ENCODE measurements at places on chromosomes 2 and 18.
A peak's percentile ranks its signal among the peaks of the same experiment; 100 is the strongest.

GRCh38 chr2:62705859-62706720 lies 577 bp downstream of the EHBP1 start:
- peak; percentile 21 for DNase-seq

GRCh38 chr2:184879671-184880070 lies 281.3 kb downstream of the ZNF804A start:
- DNase-seq, result no peak

DNA sequence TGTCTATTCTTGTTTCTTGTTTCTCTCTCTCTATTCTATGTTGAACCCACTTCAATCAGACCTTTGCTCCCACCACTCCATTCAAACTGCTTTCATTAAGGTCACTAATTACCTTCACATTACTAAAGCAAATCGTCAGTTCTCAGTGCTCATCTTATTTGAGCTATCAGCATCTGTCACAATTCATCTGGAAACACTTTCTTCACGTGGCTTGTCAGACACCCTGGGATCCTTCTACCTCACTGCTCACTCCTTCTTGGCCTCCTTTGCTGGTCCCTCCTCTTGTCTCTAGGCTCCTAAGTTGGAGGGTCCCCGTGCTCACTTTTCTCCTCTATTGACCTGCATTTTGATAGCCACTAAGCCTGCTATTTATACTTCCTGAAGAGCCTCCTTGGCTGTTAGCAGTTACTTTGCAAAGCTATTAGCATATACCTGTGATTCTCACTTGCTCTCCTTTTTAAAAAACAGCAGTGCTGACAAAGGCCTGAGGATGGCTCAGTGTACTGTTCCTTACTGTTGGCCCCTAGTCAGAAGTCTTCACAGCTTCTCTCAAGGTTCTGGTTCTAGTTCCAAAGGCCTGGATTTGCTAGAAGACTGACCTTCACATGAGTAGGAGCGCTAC lies 80.2 kb downstream of the PLEKHM3 start:
- DNase-seq, result no peak

DNA sequence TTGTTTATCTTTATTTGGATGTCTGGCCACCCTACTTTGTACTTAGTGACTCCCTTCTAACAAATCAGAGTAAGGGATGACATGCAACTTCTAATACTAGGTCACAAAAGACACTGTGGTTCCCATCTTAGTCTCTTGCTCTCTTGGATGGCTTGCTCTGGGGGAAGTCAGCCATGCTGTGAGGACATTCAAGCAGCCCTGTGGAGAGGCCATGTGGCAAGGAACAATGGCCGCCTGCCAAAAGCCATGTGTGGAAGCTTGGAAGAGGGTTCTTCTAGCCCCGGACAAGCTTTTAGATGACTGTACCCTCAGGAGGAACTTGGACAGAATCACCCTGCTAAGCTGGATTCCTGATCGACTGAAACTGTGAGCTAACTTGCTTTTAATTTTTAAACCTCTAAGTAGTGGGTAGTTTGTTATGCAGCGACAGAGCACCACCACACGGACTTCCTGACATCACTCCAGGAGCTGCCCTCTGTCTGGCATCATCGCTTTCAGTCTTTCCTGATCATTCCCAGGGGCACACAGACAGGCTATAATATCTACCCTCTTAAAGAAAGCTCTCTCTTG lies 116.8 kb upstream of the ODC1 start:
- DNase-seq, result no peak

GRCh38 chr2:236988690-236989624 lies 96.7 kb upstream of the COPS8 start:
- DNase-seq, result no peak

- no peak for DNase-seq
Measured at GRCh38 chr2:31415421-31415820, 879 bp upstream of the XDH start.

DNA sequence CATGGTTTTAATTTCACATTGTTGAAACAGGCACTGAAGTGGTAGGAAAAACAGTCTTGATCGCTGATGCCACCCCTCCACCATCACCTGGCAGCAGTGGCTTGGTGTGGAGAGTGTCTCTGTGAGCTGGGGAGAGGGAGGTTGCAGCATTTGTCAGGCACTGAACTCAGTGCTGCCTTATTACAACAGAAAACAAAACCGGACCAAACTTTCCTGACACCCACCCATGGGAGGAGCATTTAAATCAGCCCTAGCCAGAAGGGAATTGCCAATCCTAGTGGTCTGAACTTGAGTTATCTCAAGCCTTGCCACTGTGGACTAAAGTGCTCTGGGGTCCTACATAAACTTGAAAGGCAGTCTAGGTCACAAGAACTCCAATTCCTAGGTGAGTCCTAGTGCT lies 103.0 kb upstream of the LGALSL start:
- no peak for DNase-seq

DNA sequence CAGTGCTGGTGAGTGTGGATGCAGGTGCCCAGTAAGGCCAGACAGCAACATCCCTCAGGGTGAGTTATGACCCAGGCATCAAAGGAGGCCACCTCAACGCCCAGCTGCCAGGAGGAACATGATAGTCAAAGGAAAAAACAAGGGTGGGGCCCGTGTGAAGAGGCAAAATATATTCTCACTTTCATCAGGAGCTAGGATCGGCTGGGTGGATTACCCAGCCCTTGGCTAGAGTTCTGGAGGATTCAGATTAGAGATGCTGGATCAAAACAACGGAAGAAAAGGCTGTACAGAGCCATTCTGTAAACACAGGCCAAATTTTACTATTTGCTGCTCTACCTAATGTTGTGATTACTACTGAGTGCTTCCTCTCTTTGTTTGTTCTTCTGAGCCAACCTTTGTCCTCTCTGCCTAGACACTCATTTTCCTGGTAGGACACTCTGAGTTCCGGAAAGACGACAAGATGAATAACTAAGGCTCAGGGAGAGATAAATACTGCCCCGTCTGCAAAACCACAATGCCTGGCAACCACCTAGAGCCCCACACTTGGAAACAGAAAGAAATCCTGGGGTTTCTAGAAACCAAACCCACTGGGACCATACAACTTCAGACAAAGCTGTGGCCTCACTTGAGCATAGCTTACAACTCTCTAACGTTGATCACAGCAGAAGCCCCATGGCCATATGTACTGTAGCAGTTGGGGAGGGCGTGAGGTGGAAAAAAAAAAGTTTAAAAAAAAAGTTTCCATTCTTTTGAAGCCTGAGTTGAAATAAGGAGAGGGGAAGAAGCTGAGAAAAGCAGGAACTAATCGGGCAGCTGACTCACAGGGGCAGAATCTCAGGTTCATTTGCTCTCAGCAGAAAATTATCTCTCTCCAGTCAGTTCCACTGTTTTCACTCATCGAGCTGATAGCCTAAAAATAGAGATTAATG lies 17.8 kb upstream of the PMAIP1 start:
- no peak for DNase-seq

DNA sequence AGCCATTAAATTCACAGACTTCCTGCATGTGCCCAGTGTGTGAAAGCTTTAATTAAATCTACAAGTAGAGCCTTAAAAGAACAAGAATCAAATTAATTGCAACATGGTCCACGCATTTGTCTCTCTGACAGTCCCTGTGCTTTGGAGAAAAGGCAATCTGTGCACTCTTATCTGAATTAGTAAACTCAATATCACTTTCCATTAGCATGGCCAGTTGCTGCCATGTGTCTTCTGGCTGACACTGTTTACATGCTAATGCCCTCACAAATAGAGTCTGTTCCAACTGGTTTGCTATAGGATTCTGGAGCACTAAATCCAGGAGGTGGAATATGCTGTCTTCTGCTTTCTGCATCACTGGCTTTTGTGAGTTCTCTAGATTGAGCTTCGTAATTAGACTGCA lies 434.5 kb upstream of the RAB12 start:
- no peak for DNase-seq

- no peak for DNase-seq
Measured at GRCh38 chr18:12768625-12769024, 65.8 kb downstream of the PSMG2 start.

DNA sequence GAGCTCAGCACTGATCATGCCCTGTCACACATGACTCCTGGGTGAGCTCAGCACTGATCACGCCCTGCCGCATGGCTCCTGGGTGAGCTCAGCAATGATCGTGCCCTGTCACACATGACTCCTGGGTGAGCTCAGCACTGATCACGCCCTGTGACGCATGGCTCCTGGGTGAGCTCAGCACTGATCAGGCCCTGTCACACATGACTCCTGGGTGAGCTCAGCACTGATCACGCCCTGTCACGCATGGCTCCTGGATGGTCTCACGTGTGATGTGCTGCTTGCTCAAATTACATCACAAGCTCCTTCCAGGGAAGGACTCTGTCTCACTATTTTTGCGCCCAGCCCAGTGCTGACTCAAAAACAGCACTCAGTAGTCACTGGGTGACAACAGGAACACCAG lies 258.0 kb downstream of the HDAC4 start:
- DNase-seq, result no peak

- no peak for DNase-seq
Measured at GRCh38 chr2:25441353-25441752, 99.6 kb upstream of the DNMT3A start.

DNA sequence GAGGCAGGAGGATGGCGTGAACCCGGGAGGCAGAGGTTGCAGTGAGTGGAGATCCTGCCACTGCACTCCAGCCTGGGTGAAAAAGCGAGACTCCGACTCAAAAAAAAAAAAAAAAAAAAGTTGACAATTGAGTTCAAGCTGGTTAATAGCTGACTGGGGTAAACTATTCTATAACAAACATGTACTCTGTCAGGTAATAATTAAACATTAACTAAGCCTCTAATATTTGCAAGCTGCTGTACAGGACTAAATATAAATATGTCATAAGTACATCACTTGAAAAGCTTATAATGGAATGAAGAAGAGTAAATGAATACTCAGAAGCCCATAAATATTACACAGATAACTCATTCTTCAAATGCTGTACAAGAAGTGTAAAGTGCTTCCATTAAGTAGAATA lies 190.4 kb upstream of the CRIM1 start:
- DNase-seq, result no peak

DNA sequence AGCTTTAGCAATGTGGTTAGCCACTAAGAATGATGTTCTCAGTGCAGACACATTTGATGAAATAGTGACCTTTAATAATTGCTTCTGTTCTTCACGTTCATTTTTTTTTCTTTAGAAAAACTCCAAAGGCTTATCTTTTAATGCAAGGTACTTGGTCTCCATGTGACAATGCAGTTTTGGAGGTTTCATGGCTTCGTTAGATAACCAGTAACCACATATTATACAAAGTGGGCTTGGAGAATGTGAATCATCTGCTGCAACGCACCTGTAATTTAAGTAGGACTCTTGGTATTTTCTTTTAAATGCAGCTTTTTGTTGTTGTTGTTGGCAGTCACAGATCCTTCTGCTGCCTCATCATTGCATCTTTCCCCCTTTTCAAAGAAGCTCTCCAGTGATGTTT lies 1606.3 kb downstream of the SUCLG1 start:
- no peak for DNase-seq

DNA sequence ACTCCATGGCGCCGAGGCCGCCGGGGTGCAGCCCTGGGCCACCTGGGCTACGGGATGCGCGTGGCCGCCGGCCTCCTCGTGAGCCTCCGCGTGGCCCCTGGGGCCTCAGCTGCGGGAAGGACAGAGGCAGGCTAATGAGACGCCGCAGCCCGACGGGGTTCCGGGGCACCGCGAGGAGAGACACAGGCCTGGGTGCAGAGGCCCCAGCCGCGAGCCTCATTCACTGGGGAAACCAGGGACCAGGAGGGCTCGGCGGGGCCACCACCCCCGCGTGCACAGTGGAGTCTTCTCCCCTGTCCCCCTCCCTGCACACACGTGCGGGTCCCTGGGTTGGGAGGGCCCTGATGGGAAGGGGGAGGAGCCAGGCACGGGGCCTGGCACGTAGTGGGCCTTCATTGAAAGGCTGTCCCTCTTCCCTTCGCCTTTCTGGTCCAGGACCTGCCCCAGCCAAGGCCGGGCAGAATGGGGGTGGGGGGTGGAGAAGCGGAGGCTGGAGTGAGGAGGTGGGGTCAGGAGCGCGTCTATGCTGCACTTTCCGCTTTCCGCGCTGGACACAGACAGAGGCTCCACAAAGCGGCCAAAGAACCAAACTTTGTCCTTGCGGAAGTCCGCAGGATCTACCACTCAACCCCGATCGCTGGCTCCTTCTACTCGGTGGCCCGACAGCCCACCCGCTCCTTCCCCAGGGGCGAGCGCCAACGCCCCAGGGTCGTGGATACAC lies 9.1 kb downstream of the ALPP start:
- DNase-seq, result no peak

DNA sequence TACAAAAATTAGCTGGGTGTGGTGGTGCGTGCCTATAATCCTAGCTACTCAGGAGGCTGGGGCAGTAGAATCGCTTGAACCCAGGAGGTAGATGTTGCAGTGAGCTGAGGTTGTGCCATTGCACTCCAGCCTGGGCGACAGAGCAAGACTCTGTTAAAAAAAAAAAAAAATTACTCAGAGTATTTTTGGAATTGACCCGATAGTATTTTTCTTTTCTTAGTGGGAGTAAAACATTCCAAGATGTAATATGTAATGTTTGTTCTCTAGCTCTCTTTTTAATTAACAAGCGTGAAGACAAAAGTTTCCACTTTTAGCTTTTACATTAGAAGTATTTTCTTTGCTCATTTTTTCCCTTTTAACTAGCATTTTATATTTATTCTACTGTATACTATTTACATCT lies 12.0 kb upstream of the TMEM18 start:
- no peak for DNase-seq

DNA sequence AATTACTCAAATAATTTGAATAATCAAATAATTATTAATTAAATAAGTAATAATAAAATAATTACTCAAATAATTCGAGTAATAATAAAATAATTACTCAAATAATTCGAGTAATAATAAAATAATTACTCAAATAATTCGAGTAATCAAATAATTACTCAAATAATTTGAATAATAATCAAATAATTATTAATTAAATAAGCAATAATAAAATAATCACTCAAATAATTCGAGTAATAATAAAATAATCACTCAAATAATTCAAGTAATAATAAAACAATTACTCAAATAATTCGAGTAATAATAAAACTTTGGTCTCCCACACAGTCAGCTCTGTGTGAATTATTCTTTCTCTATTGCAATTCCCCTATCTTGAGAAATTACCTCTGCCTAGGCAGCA lies 30.0 kb upstream of the LINC00305 start:
- DNase-seq, result no peak

- DNase-seq, result no peak
Measured at GRCh38 chr2:37355735-37356134, 11.3 kb downstream of the QPCT start.

DNA sequence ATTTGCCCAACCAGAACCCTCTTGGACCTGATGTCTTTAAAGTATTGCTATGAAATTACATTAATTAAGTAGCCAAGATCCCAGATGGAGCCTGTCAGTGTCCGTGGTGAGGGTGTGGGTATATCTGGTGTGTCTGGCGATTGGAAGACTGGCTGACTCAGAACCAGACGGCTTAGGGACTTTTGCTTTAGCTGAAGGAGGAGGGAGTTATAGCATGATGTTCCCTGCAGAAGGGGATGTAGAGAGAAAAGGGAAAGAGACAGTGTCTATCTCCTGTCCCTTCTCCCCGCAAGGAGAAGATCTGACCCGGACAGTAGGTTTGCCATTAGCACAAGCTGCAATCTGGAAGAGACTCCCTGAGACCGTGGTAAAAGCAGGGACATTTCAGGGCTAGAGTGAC lies 60.6 kb downstream of the POU3F3 start:
- no peak for DNase-seq
